ENCODE measurements at places on chromosomes 4 and X. TPM values are rescaled to one million over a fixed set of nuclear protein-coding genes. Genes with fewer than 3 reads are reported as not detected.

GRCh38 chr4:96753216-96753615 lies 913.3 kb downstream of the PDHA2 start:
- DNase-seq = no peak

DNA sequence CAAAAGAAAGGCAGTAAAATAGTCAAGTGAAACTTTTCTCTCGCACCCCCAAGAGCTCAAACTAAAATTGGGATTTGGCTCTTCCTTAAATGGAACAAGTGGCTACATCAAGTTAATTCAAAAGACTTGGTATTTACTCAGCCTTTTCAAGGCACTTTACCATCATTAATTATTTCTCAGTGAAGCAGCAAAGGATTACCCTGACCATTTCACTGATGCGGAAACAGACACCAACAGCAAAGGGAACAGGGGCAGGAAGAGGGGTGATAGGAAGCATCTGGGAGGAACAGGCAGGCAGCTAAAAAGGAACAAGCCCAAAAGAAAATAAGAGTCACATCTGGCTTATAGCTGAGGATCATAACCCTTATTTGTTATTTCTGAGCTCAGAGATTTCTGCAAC lies 2.7 kb downstream of the SCML2 start:
- no peak for DNase-seq

GRCh38 chr4:112290341-112290740 lies 4.6 kb upstream of the TIFA start:
- DNase-seq = no peak

DNA sequence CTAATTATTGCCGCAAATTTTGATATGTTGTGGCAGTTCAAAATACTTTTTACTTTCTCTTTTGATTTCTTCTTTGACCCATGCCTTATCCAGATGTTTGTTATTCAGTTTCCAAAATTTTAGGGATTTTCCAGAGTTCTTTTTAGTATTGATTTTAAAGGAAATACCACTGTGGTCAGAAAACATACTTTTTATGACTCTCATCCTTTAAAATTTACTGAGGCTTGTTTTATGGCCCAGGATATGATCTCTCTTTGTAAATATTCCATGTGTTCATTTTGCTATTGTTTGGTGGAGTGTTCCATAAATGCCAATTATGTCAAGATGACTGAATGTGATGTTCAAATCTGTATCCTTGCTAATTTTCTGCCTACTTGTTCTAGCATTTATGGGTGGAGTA lies 272.3 kb upstream of the DIPK2B start:
- DNase-seq = no peak

GRCh38 chr4:176320976-176321361 lies 1.2 kb downstream of the SPCS3 start:
- no peak for DNase-seq

- DNase-seq = no peak
Observed at GRCh38 chrX:14825851-14826250, 47.0 kb downstream of the FANCB start.

The NSDHL gene
- 9.4 TPM for total RNA-seq

The PRRG1 gene
- total RNA-seq = 9.3 TPM

Data from posterior vena cava (tissue), 2 donors.